HCT116 (cell line): ENCODE measurements at places on chromosomes 11 and 22. TPM values are rescaled to one million over a fixed set of nuclear protein-coding genes. Genes with fewer than 3 reads are reported as not detected.

Gene MFNG
- 4.5 TPM for total RNA-seq

Gene TTC36
- total RNA-seq = 0.47 TPM

Gene CYB5R2
- 14.4 TPM for total RNA-seq

Gene MGAT3
- total RNA-seq = 0.20 TPM

Gene DLG2
- total RNA-seq = 2.4 TPM
